Dermis microvascular lymphatic vessel endothelial cell (primary cell): ENCODE measurements at places on chromosomes 11 and 22. TPM values are rescaled to one million over a fixed set of nuclear protein-coding genes. Genes with fewer than 3 reads are reported as not detected.

DNA sequence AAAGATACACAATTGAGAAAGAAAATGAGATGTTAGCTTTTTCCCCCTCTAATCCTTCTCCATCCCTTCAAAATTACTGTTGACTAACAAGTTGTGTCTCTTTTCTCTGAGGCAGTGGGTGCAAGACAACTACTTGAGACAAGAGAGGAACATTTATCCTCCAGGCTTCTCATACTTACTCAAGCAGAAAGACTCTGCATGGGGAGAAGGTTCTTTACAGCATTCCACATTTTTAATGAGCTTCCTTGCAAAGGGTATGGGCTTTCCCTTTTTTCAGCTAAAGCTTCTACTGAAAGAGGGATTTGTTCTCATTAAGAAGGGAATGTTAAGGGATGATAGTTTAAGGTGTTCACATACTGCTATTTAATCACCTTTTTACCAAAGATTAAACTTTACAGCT, 47.8 kb downstream of the PAX6 start:
- DNase-seq, result no peak

- no peak for DNase-seq
Observed at GRCh38 chr11:133545199-133545803, 13.0 kb upstream of the OPCML start.

DNA sequence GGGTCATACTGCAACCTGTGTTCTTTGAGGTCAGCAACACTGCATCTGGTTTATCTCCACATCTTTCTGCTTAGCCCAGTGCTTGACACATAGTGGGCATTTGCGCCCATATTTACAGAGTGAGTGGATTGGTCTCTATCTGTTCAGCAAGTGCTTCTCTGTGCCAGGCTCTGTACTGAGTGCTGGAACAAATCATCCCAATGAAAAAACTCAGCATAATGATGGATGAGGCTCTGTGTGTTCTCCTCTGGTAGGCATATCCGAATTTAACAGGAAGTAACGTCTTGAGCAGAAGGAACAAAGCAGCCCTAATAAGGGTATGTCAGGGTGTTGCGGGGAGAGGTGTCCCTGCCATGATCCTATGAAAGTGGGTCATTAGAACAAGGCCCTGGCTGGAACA, 46.0 kb downstream of the MCM5 start:
- DNase-seq, result no peak

The SYT9 gene
- 0.77 and 1.6 TPM in 2 replicates for total RNA-seq

The SLC43A3 gene
- 24.4 and 35.3 TPM in 2 replicates for total RNA-seq

The MYO7A gene
- total RNA-seq, result 8.3 and 15.4 TPM in 2 replicates

The L3MBTL2 gene
- 19.6 and 24.3 TPM in 2 replicates for total RNA-seq
